ENCODE measurements at places on chromosomes 7 and 10.

- no peak for DNase-seq
Observed at GRCh38 chr10:33484787-33485186, 150.3 kb upstream of the NRP1 start.

- DNase-seq, result no peak
Observed at GRCh38 chr10:16732376-16732775, 84.8 kb downstream of the RSU1 start.

GRCh38 chr7:12117170-12117569 lies 93.9 kb upstream of the TMEM106B start:
- DNase-seq, result no peak

GRCh38 chr7:55534916-55535590 lies 37.2 kb downstream of the VOPP1 start:
- no peak for DNase-seq

DNA sequence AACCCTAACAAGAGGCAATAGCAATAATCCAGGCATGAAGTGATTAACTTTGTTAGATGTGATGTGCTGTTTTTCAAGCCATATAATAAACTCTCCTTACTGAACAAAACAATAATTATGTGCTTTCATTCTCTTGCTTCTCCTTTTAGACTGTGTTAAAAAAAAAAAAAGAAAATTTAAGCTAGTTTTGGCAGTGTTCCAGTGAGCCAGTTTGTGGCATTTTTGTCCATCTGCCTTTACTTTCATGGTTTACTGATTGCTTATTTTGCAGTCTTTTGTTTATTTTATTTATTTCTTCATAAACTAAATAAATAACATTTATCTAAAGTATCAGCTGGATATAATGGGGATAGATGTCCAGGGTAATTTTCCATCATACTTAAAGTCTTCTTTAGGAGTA lies 625.3 kb downstream of the CNTNAP2 start:
- DNase-seq, result no peak

- DNase-seq, result no peak
Observed at GRCh38 chr10:129759214-129760002, 204.7 kb downstream of the EBF3 start.

Data from NCI-H2107 (cell line).